ENCODE measurements at places on chromosomes 2 and 18. TPM values are rescaled to one million over a fixed set of nuclear protein-coding genes. Genes with fewer than 3 reads are reported as not detected.

HAAO gene
- total RNA-seq = 0.73 TPM

TMSB10 gene
- total RNA-seq = 1,668 TPM

DCDC2C gene
- total RNA-seq = not detected

EPAS1 gene
- total RNA-seq = 127 TPM

ZNG1B gene
- 37.5 TPM for total RNA-seq

SCYGR4 gene
- total RNA-seq = not detected

PTRHD1 gene
- 28.7 TPM for total RNA-seq

GAL3ST2 gene
- 3.9 TPM for total RNA-seq

ABCG5 gene
- total RNA-seq = not detected

CBLN2 gene
- not detected for total RNA-seq

ITGB6 gene
- total RNA-seq = 24.3 TPM

PLCL1 gene
- total RNA-seq = not detected

IL1RL1 gene
- total RNA-seq = 0.55 TPM

GAD1 gene
- total RNA-seq = 4.3 TPM

EN1 gene
- total RNA-seq = not detected

AMER3 gene
- not detected for total RNA-seq

ATG16L1 gene
- total RNA-seq = 63.9 TPM

VAPA gene
- 340 TPM for total RNA-seq

PAIP2B gene
- total RNA-seq = 6.1 TPM

CAVIN2 gene
- 2.5 TPM for total RNA-seq

R3HDM1 gene
- 36.7 TPM for total RNA-seq

SLC5A7 gene
- not detected for total RNA-seq

DHX57 gene
- total RNA-seq = 28.1 TPM

SCN7A gene
- not detected for total RNA-seq

DPP4 gene
- total RNA-seq = 0.35 TPM

ATP6V1B1 gene
- 13.9 TPM for total RNA-seq

PAPOLG gene
- 13.5 TPM for total RNA-seq

PARD6G gene
- total RNA-seq = 0.23 TPM

LINC00305 gene
- total RNA-seq = not detected

NOTO gene
- not detected for total RNA-seq

HOXD12 gene
- not detected for total RNA-seq

TLX2 gene
- 3.8 TPM for total RNA-seq

Data from PC-9 (cell line).